T-helper 17 cell (primary cell): ENCODE measurements at places on chromosomes 1 and 21. TPM values are rescaled to one million over a fixed set of nuclear protein-coding genes. Genes with fewer than 3 reads are reported as not detected.

The CFHR5 gene
- not detected for total RNA-seq

GRCh38 chr1:25430967-25431881, 527 bp downstream of the MACO1 start:
- peak; percentile 65 for DNase-seq

DNA sequence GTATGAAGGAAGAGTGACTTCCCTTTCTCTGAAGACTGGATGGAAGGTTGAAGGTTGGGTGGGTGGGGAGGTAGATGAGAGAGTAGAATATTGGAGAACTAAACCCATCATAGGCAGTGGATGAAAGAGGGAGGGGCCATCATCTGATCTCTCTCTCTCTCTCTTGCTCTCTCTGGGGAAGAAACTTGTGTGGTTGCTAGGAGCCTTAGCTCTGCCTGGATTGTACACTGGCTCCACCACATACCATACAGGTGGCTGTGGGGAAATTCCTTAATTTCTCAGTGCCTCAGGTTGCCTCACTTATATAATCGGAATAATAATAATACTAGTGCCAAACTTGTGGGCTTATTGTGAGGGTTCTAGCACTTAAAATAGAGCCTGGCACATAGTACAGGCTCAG, 9.5 kb downstream of the XCL1 start:
- DNase-seq = no peak

The IFNLR1 gene
- total RNA-seq = 1.3 TPM

GRCh38 chr1:11453742-11454491, 25.0 kb upstream of the DISP3 start:
- no peak for DNase-seq

- DNase-seq = no peak
Measured at GRCh38 chr1:1799716-1800115, 21.4 kb upstream of the NADK start.

GRCh38 chr1:5494518-5494917, 497.7 kb downstream of the NPHP4 start:
- no peak for DNase-seq

The S100A10 gene
- total RNA-seq = 349 TPM

DNA sequence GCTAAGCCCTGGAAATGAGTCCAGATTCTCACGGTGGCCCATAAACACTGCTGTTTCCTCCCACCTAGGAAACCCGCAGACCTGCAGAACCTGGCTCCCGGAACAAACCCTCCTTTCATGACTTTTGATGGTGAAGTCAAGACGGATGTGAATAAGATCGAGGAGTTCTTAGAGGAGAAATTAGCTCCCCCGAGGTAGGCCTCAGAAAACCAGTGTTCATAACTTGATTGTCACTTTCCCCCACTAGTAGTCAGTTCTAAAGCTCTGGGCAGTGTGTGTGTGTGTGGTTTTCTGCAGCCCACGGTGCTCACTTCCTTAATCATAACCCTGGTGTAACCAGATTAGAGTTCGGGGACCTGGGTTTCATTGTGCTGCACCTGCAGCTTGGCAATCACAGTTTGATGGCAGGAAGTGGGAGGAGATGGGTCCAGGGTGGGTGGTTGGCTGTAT, 39.1 kb downstream of the CLIC6 start:
- DNase-seq = no peak

The CYP4A11 gene
- total RNA-seq = not detected

- no peak for DNase-seq
Measured at GRCh38 chr1:183223467-183223866, 37.4 kb downstream of the LAMC2 start.

- DNase-seq = no peak
Measured at GRCh38 chr1:178613271-178613945, 100.5 kb downstream of the TEX35 start.

GRCh38 chr1:196034080-196034706, 574.0 kb downstream of the KCNT2 start:
- DNase-seq = no peak

GRCh38 chr1:8170059-8170835, 144.1 kb upstream of the ERRFI1 start:
- DNase-seq = no peak

DNA sequence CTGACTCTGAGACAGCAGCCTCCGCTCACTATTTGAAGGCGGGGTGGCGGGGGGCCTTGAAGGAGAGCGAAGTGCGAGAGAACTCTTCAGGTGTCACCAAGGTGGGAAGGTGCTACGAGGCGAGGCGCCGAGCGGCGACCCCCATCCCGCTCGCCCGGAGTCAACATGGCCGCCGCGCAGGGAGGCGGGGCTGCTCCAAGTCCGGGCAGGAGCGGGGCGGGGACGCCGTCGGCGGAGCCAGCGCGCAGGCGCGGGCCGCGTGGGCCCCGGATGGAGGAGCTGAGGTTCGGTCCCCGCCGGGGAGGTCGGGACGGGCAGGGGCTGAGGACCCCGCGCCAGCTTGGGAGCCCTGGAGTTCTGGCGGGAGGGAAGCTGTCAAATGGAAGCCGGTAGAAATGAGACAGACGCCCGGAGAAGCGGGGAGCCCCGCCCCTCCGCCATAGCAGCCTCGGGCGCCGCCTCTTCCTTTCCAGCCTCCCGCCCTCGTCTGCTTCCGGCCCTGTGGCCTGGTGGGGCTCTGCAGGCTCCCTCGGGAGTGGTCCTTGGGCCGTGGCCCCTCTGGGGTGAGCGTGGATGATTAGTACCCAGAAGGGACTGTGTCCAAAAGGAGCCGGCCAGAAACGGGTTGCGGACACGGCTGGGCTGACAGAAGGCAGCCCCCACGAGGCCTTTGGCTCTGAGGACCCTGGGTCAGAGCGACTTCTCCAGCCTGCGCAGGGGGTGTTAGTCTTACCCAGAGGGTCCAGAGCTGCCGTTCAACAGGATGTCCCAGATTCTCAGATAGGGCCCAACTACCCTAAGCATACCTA, at the start of gene PIGV:
TSS of gene PIGV (plus strand) at position 245 of the 809 bp plus-strand sequence. CDS start 2,866 bp downstream, outside the sequence.
- DNase-seq = peak; percentile 85

DNA sequence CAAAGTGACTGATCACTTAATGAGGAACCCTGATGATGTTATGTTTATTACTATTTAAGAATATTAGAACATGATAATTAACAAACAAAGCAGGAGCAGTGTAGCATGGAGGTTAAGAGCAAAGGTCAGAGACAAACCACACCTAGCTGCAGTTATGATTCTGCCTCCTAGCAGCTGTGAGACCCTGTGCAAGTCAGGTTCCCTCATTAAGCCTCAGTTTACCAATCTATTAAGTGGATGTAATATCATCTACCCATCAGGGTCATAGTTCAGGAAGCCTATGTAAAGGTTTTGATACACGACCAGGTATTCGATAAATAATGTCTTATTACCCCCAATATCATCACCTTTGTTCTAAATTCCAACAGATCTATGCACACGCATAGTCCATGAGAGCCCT, 32.0 kb downstream of the DUSP10 start:
- no peak for DNase-seq

The FBXO2 gene
- 2.2 TPM for total RNA-seq

DNA sequence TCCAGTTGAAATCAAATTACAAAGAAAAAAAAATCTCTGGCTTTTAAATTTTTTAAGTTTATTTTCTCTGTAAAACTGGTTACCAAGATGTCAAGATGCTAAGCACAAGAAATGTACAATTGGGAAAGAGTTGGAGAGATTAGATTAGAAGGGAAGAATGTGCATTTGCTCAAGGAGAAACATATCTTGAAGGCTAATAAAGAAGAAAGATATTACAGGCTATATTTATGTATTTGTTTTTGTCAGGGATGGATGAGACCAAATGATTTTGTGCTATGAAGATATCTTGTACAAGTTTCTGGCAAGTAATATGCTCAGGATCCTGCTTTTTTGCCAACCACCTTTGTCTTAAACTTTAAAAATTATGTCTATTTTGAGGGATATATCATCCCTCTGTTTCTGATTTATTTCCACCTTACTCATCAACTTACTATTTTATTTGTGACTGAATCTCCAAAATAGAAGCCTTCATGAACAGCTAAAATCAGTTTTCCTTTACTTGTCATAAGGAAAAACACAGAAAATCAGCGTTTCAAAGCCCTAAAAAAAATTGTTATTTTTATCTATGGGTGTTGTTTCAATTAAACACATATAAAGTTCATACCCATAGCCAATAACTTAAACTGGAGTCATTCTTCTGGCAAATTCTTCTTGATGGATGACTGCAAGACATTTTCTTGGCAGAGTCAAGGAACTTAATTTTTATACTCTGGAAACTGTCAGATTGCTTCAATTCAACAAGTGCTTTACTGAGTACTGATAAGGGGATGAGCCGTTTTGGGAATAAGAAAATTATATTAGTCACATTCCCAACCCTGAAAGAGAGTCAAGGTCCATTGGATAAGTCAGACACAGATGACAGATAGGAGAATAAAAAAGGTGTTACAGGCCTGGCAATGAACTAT, 141.8 kb downstream of the CTH start:
- no peak for DNase-seq

GRCh38 chr1:48688102-48688760, 88.5 kb downstream of the BEND5 start:
- DNase-seq = no peak

The CLCNKB gene
- not detected for total RNA-seq

DNA sequence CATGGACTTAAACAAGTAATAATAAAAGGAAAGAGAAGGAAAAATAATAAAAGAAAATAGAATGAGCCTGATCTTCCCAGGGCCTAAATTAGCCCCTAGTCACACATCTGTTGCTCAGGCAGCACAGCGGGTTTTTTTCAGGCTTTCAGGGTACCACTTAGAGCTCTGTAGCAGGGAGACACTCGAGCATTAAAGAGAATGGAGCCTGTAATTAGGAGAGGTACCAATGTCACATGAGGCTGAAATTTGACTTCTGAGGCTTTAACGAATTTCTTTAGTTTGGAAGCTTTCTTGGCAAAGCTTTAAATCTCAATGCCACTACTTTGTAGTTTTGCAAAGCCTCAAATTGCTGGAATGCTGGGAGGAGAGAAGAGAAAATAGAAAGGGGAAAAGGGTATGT, 116.3 kb downstream of the AK5 start:
- DNase-seq = no peak

DNA sequence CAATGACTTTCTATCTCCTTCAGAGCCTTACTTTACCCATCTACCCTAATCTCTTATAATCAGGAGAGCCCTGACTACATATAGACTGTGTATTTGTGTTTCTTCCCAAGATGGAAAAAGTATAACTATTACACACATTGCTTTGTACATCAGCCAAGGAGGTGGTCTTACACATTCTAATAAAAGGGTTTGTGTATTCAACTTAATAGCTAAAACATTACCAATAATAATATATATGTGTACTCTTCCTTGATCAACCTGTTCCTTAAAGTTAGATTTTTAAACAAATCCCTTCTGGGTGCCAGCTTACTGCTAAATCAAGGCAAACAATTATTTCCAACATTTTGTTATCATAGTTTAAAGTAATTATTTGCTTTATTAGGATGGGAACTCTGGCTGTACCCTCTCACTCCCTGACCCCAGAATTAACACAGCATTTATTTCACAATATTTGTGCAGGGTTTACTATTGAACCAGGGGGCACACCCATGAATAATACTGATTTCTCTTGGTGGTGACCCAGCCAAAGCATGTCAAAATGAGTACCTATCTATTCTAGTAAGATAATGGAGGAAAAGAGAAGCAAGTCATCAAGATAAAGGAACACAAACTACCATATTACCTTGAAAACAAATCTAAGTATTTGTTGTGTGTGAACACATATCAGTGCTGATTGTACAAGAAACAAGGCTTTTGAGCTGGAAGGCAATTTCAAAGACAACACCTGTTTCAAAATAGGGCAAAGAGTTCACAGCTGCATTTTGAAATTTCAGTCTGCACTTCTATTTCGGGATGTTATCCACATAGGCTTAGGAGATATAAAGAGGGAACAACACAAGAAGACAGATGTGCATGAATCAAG, 30.1 kb upstream of the SLC45A3 start:
- no peak for DNase-seq

GRCh38 chr1:156586892-156587477, 4.6 kb upstream of the NAXE start:
- no peak for DNase-seq

The GPR153 gene
- 0.23 TPM for total RNA-seq

The RAP1GAP gene
- 0.07 TPM for total RNA-seq

The SMIM34 gene
- total RNA-seq = not detected

DNA sequence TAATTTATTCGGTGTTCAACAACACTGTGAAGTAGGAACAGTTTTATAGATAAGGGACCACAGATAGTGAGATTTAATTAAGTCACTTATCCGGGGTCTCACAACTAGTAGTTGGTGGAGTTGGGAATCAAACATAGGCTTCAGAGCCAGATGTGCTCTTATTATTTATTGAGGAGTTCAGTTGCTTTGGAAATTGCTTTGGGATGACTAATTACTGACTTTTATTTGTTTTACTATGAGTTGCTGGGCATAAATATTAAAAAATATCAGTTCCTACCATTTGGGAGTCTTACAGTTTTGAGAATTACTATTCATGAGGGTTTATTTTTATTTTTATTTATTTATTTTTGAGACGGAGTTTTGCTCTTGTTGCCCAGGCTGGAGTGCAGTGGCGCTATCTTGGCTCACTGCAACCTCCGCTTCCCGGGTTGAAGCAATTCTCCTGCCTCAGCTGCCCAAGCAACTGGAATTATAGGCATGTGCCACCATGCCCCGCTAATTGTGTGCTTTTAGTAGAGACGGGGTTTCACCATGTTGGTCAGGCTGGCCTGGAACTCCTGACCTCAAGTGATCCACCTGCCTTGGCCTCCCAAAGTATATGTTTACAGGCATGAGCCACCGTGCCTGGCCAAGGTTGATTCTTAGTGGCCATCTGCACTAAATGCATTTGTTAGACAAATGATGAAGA, 27.7 kb downstream of the THRAP3 start:
- no peak for DNase-seq

- no peak for DNase-seq
Measured at GRCh38 chr1:205983925-205984725, 19.1 kb downstream of the RAB7B start.

DNA sequence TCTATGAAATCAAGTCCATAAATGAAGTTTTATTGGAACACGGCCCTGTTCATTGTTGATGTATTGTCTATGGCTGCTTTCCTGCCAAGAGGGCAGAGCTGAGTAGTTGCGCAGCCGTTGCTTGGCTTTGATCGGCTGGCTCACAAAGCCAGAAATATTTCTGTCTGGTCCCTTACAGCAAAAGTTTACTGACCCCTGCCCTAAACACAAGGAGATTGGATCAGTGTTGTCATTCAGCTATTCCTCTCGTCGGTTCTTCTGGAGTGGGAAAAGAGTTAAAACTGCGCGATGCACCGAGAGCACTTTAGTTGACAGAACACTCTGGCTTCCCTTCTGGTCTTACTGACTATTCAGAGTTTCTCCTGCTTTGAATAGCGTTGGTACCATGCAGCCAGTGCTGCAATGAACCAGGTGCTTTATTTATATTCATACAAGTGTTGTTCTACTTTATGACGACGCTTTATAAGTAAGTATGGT, 868 bp downstream of the ZBTB40 start:
- no peak for DNase-seq

The LAMC2 gene
- total RNA-seq = not detected

GRCh38 chr1:242456726-242457269, 67.7 kb downstream of the PLD5 start:
- DNase-seq = no peak

DNA sequence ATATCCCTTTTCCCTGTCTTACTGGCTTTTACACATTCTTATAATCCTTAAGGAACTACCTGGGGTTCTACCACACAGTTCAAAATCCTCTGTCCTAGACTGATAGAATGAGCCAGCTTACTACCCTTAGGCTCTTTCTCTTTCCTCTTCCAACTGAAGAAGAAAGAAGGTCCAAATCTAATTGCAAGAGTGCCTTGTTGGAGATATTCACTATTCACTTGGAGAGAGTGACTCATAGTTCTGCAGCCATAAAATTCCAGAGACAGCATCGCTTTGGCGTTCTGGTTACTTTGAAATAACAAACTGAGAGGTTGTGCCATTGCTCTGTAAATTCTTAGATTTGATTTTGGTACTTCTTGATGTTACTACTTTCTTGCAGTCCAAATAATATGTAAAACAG, 4.2 kb downstream of the CADM3 start:
- no peak for DNase-seq

The GJB5 gene
- not detected for total RNA-seq
